Activated CD4-positive, alpha-beta T cell treated with anti-CD3 and anti-CD28 coated beads for 1 hour (primary cell): ENCODE measurements at places on chromosomes 12 and 14.
A peak's percentile ranks its signal among the peaks of the same experiment; 100 is the strongest.

DNA sequence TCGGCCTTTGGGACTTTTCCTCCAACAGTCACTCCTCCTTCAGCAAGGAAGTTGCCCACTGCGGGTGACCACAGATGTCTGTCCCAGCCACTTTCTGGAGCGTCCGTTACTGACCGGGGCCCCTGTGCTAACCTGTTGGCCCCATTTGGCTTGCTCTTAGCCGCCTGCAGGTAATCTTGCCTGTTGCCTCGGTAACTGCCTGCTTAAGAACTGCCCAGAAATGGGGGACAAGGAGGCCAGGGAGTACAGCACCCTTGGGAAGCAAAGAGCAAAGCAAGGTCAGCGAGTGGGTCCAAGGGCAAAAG lies 338.8 kb upstream of the SFSWAP start:
- DNase-seq: no peak

GRCh38 chr12:107318806-107319532 lies 225.6 kb upstream of the CRY1 start:
- no peak for DNase-seq

DNA sequence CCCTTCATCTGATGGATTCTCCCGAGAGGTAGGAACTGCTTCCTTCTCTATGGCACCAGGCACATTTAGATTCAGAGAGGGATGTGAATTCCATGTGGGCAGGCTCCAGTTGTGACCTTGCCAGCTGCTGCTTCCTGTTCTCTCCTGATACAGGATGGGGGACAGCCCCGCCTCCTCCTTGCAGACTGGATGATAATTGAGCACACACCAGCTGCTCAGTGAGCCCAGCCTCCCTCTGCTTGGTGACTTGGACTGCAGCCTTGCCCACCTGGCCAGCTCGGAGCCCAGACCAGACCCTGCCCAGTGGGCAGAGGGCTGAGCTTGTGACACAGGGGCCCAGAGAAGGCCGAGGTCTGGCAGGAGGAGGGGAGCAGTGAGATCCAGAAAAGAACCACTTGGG lies 90.2 kb downstream of the CALM1 start:
- DNase-seq: no peak

- DNase-seq: no peak
These were observed 75.0 kb downstream of the BICD1 start for GRCh38 chr12:32181498-32182175.

DNA sequence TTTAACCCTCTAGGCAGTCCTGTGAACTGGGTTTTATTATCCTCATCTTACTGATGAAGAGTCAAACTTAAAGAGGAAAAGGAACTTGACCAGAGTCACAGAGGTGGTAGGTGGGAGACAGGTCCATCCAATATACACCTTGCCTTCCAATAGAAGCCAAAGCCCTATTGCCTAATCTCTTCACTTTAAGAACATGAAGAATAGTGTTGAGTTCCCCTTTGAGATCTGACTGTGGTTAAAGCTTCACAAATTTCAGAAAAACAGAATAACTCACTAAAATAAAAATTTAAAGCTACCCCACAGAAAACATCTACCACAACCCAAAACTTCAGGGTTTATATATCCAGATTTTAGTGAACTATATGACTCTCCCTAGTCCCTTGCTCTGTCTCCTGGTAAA lies 115.4 kb downstream of the ETV6 start:
- no peak for DNase-seq

DNA sequence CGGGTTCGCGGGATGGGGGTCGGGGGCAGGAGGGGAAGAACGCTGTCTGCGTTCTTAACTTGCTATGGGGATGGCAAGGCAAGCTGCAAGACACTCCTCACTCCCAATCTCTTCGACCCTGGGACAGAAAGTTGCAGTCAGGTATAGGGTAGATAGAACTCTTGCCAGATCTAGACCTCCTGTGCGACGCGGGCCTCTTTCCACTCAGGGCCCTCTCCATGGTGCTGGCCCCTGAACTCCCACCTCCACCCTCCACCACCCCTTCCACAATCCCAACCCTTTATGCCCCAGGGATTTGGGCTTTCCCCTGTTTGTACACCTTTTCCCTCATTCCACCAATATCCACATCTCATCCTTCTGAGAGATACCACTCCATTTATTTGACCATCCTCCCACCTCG lies 812 bp downstream of the NABP2 start:
- DNase-seq: no peak

DNA sequence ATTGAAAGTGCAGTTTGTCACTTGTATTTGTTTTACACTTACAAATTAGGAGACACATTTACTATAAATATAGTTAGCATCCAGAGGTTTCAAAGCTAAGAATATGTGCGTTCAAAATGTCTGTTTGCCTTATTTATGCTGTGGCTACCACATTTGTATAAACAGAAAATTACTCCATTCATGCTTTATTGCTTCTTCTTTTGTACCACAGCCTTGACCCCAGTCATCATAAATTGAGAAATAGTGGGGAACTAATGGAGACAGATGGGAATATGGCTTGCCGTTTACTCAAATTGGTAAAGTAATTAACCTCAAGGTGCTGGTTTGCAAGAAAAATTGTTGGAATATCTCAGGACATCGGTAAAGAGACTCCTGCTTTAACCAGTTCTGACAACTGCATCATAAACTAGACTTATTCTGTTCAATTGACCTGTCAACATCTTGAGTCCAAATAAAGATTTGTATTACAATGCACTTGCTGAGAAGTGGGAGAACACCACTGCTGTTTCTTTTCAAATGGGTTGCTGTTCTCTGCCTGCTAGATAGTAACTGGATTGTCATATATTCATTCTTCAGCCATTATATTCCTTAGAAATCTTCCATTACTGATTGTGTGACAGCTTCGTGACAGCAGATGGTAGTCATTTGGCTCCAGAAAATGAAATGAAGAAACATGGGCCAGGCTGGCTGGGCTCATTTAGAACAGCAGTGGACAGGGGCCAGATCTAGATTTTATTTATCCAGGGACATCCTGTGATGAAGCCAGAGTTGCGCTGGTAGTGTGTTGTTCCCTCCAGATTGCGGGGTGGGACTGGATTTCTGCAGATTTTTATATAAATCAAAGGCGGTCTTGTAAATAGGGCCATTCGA lies 354.4 kb downstream of the EGLN3 start:
- no peak for DNase-seq

DNA sequence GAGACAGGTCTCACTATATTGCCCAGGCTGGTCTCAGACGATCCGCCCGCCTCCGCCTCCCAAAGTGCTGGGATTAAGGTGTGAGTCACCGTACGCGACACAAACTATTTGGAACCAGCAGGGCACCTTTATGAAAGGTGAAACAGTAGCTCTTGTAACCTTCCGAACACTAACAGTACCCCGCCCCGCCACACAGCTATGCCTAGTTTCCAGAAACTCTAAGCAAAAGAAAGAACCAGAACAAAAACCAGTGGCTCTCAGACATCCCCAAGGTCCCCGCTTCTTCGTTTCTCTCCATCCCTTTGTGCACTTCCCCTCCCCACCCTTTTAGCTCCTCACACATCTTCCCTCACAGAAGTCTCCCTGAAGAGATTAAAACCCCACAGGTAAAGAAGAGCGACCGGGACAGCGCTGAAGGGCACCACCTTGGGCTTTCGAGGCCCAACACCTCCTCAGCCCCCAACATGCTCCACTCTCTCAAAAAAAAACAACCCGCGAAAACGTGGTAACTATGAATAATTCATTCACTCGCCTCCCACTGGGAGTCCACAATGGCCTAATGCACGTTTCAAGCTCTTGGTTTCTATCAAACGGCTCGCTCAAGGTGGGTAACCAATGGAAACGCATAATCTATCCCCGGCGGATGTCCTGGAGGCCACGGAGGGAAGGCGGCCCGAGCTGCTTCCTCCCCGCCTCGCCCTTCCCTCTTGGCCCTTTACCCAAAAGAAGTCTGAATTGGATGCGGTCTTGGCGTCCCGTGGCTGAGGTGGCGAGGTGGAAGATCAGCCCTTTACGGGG lies 877 bp downstream of the BAG5 start:
- DNase-seq: no peak

DNA sequence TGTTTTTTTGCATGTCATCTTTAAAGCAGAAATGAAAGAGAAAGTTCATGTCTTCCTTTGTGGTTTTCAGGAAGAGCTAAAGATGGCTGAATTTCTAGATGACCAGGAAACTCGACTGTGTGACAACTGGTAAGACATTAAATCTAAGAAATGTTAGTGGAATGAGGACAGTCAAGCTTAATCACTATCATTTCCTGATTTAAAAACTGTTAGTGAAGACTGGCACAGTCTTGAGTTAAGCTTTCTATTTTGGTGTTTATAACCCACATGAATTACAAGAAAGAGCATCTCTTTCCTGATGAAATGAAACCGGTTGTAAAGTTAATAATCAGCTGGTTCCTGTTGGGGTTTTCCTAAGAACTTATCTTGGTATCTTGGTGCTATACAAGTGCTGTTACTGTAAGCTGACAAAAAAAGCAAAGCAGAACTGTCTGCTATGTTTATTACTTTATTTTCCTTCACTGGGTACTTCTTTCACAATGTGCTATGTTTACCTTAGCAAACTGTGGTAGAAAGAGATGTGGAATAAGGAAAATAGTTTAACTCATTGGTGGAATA lies 5.2 kb downstream of the TRAFD1 start:
- no peak for DNase-seq

DNA sequence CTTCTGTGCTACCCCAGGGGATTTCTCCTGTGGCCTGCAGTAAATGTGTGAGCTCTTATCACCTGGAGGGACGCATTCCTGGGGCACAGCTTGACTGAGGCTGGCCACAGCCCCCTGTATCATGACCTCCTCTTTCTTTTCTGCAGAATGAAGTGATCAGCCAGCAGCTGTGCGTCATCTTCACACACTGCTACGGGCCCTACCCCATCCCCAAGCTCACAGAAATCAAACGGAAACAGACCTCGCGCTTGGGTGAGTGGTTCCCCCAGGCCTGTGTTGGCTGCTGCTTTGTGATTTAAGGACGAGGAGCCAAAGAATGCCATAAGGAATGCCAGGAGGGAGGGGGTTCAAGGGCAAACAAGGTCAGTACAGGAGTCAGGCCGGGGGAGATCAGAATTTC lies 50.5 kb upstream of the PWP1 start:
- no peak for DNase-seq

- peak; percentile 47 for DNase-seq
These were observed at the start of gene RARG for GRCh38 chr12:53231921-53232645. Gene RARG (minus strand): TSS chr12:53232209. CDS start chr12:53227545, 4,664 bp downstream.

DNA sequence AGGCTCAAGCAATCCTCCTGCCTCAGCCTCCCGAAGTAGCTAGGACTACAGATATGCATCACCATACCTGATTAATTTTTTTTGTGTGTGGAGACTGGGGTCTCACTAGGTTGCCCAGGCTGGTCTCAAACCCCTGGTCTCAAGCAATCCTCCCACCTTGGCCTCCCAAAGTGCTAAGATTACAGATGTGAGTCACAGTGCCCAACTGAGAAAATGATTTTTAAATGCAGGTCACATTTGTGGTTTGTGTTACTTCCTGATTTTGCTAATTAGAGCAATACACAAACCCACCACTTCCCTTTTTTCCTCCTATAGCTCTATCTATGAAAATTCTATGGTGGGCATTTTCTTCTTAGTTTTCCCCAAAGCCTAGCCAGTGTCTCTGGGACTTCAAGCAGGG lies 45.5 kb upstream of the TMEM263 start:
- DNase-seq: no peak

DNA sequence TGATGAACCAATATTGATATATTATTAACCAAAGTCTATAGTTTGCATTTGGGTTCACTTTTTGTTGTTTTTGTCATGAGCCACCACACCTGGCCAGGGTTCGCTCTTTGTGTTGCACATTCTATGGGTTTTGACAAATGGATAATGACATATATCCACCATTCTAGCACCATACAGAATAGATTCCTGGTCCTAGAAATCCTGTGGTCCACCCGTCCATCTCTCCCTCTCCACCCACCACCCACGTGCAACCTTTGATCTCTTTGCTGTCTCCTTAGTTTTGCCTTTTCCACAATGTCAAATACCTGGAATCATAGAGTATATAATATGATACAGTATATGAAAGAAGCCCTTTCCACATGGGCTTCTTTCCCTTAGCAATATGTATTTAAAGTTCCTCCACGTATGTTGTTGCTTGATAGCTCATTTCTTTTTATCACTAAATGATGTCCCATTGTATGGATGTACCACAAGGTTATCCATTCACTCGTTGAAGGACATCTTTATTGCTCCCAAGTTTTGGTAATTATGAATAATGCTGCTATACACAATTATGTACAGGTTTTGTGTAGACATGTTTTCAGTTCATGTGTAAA lies 7.4 kb downstream of the RPL6 start:
- no peak for DNase-seq

GRCh38 chr12:56158926-56159461 lies 835 bp downstream of the MYL6 start:
- DNase-seq: no peak

DNA sequence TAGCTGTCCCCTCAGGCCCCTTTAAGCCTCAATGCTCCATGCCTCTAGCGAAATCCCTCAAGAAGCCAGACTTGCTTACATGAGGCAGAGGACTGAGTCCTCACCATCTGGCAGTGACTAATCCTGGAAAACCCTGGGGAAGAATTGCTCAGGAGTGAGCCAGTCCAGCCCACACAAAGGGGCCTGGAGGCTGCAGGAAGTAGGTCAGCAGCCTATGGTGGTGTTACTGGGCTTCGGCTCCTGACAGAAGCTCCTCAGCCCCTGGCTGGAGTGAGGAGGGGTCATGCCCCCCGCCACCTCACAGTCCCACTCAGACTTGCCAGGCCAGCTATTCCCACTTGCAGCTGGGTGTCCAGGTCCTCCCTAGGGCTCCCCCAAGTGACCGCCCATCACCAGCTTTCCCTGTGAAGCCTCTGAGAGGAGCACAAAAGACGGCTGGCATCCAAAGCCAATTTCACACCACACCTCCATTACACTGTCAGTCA lies 250.5 kb downstream of the DPF3 start:
- no peak for DNase-seq

- DNase-seq: no peak
These were observed 169.5 kb upstream of the FOXN3 start for GRCh38 chr14:89586258-89587135.

DNA sequence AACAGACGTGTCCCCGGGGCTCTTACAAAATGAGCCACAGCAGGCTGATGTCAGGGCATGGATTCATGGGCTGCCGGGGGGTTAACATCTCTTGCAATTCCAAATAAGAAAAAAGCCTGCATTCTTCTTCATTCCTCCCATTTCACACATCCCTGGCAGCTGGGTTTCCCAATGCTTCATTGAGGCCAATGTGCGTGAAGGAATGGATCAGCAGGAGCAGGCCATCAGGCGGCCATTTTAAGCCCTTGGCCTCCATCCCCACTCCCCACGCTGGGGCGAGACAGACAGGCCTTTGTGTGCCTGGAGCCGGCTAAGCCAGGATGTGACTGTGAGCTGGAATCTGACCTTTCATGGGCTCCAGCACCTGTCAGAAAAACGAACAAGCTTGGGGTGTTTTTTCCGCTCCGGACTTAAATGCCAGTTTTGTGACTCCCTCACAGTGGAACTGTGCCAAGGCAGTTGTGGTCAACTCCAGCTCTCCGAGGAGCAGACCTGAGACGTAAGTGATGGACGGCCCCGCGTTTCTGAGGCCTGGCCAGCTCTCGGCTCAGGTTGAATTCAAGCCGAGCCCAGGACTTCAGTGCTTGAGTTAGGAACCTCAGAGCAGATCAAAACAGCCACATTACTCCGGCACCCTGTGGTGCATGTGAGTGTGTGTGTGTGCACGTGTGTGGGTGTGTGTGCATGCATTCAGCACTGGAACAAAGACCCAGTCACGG lies 133.1 kb downstream of the TMEM30B start:
- DNase-seq: no peak

- no peak for DNase-seq
These were observed 2.2 kb upstream of the C1S start for GRCh38 chr12:7058163-7058845.

- no peak for DNase-seq
These were observed 15.6 kb downstream of the ITPK1 start for GRCh38 chr14:93100100-93100499.
